ENCODE measurements at places on chromosomes 3 and 15.

DNA sequence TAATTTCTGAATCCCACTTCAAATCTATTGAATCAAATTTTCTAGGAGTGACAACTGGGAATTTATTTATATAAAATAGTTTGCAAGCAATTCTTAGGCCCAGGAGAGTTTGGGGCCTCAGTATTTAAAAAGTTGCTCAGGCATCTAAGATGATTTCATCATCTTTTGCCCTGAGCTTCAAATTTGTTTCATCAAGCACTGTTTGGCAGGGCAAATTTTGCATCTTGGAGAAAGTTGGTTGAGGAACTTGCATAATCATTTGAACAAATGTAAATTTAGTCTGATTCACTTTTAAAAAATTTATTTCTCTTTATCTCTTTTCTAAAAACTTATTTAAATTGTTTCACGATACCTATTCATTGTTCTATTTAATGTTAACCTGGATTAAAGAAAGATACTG lies 702.8 kb downstream of the SI start:
- DNase-seq, result no peak

DNA sequence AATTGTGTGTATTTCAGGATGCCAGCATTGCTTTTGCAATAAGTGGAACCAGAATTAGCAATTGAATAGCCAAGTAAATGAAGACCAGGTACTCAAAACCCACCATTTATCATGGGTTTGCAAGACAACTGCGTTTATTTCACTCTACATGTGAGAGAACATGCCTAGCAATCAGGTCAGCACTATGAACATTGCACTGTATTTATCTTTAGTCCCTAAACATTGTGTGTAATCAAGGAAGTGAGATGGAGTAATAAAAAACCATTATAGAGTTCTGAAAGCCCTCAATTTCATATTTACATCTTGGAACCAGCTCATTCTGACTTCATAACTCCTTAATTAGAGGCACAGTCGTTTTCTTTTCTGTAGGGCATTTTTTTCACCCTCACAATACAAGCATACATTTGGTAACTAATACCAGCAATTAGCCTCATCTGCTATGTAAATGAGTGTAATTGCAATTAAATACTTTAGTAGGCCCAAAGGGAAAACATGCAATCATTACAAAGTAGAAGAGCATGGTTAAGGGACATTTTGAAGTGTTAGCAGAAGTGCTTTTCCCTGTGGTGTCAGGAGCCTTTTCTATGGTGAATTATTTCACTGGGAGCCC lies 153.1 kb upstream of the DPH6 start:
- DNase-seq, result no peak

DNA sequence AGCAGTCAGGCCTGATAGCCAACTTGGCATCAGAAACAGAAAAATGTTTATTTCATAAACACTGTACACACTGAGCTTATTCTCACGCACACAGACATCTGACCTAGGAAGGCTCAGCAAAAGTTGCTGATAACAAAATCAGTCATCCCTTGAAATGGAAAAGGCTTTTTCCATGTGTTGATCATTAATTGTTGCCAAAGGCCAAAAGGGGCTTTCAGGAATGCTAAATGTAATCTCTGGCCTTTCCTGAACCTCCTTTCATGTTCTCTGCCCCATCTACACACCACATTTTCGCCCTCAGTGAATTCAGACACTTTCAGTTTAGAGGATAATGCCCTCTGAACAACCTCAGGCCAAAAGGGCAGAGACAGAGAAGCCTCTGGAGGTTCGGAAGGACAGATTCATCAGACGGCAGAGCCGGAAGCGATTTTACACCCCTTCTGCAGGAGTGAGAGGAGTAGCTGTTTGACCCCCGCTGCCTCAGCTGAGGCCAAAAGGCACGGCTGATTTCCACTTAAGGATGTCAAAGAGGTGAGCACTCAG lies 14.5 kb downstream of the RTP4 start:
- no peak for DNase-seq

GRCh38 chr3:141950572-141951493 lies 74.4 kb downstream of the ATP1B3 start:
- no peak for DNase-seq

- peak; percentile 47 for DNase-seq
These were observed 127.8 kb downstream of the HCN4 start for GRCh38 chr15:73240866-73241499.

GRCh38 chr15:43948691-43949325 lies 122.0 kb downstream of the WDR76 start:
- DNase-seq, result no peak

DNA sequence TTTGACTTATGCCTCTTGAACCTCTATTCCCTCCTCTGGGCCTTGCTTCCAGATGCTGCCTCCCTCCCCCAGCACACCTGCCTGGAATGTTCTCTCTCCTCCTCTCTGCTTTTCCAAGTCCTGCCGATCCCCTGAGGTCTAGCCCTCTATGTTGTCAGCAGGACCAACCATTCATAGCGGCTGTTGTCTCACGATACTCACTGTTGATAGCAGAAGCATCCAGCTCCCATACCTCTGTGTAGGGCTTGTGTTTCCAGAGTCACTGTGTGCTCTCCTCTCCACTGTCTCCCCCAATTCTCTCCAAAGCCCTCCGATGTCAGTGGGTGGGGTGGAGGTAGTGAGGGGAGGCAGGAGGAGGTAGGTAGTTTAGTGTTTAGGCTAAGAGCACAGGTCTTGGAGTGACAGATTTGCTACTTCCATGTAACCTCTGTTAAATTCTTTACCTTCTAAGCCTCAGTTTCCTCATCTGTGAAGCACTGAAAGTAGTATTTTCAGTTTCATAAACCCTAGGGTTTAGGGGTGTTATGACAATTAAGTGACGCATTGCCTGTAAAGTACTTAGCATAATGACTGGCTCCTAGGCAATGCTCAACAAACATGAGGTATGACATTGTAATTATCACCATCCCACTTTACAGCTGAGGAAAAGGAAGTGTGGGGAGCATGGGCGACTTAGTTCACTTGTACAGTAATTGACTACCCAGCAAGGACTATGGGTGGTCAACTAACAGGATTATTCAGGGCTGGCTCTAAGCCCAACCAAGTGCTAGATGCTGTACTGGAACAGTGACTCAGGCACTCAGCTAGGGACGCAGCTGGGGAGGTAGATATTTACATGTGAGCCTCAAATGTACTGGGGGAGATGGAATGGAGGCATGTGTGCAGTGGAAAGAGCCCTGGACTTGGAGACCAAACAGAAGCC lies 122.8 kb downstream of the CACNA1D start:
- no peak for DNase-seq

DNA sequence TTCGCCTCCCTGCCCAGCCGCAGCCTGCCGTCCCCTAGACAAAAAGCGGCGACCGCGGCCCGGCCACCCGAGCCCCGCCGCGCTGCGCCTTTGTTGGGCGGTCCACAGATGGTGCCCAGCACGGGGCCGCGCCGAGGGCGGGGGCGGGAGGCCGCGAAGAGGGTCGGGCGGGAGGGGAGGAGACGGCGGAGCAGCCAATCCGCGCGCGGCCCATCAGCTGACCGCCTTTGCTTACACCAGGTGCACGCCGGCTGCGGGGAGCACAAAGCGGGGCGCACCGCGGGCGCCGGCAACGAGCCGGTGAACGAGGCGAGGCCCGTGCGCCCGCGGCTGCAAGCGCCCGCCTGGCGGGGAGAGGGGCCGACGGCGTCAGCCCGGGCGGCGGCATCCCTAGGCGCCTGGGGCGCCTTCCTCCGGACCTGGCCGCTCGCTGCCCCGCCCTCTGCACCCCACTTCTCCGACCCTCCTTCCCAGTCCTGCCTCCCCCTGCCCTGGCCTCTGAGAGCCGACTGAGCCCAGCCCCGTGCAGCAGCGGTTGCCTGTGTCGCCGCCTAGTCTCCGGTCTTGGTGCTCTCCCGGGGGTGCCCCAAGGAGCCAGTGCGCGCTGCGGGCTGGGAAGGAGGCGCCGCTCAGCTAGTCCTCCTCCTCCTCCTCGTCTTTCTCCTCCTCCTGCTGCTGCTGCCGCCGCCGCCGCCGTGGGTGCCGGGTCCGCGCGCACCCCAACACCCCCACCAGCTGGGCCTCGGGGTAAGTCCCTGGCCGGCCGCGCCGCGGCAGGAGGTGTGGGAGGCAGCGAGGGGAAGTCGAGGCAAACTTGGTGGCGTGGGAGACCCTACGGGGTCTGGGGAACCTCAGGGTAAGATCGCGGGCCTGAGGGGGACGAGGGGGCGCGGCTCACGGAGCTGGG lies at the start of gene LRRN1:
Gene LRRN1 (plus strand): TSS at position 259 of the 907 bp plus-strand sequence. CDS start 45,211 bp downstream, outside the sequence.
- DNase-seq, result no peak
